ENCODE measurements at places on chromosomes 4 and X.
A peak's percentile ranks its signal among the peaks of the same experiment; 100 is the strongest.

DNA sequence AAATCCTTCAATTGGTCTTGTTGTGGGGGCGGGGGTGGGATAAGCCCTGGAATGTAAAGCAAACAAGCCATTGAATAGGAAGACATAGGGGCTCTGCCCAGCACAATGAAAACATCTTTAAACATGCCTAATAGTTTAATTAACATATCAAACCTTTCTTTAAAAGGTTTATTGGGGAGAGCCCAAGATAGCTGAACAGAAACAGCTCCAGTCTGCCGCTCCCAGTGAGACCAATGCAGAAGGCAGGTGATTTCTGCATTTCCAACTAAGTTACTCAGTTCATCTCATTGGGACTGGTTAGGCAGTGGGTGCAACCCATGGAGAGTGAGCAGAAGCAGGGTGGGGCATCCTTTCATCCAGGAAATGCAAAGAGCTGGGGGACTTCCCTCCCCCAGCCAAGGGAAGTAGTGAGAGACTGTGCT, 327.2 kb upstream of the CNKSR2 start:
- DNase-seq = no peak

DNA sequence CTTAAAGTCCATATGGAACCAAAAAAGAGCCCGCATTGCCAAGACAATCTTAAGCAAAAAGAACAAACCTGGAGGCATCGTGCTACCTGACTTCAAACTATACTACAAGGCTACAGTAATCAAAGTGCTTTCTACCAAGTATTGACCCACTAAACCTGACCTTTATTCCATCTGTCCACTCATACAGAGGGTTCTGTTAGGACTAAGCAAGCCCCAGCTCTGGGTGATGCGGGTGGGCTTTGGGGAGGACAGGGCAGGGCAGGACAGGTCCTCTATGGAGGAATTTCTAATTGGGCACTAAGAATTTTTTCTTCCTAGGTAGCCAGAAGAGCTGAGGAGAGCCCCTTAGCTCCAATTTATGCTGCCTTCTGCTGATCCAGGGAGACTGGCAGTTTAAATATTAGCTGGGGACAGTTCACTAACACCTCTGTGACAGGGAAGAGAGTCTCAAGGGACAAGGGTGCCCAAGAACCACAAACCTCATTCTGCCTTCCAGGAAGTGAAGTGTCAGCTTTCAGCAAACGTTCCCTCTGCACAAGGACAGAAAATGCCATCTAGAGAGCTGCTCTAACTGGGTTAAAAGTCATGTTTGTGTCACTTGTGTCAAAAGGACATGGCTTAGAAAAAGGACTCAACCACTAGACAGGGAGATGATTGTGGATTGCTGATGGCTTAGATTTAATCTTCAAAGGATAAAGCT, 143.2 kb downstream of the KIT start:
- DNase-seq = no peak

- no peak for DNase-seq
These were observed 64.2 kb downstream of the IRF2 start for GRCh38 chr4:184409911-184410692.

- DNase-seq = no peak
These were observed 253.6 kb downstream of the CBLL2 start for GRCh38 chrX:22526339-22526738.

DNA sequence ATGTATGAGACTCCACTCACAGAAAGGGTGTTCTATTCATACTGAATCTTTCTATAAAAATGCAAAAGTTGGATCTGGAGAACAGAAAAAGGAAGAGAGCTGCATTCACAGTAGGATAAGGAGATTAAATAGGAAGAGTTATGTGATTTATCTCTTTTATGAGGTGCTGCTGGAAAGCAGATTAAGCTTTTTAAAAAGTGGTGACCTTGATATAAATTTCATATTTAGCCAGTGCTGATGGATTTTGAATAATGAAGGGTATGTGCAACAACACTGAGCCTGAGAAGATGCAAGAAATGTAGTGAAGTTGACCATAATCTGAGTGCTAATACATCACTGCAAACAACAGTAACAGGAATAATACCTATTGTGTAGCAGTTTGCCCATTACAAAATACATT, 795.6 kb downstream of the IL1RAPL1 start:
- DNase-seq = no peak

- DNase-seq = no peak
These were observed 111.4 kb downstream of the NYX start for GRCh38 chrX:41558531-41558930.

DNA sequence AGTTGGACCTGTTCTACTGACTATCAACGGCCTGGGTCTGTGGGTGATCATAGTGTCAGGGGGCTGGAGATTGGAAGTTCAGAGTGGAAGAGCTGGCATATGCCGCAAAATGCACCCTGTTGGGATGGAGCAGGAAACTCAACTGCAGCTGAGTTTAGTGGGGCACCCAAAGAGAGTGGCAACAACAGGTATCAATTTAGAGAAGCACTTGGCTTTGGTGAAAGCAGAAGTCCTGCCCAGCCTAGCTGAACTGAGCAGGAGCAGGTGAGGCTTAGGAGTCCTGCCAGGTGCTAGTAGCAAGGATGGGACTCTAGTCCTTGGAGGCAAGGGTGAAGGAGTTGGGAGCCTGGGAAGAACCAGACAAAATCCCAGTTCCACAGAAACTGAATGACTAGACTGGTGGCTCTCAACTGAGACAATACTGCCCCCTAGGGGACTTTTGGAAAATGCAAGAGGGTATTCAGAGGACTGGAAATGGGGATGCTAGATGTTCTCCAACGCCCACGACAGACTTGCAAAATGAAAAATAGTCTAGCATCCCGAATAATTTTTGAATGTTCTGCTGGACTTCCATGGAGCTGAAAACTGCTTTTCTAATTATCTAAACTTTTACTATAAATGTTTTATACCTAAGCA, 49.4 kb downstream of the RTL9 start:
- DNase-seq = peak; percentile 14

DNA sequence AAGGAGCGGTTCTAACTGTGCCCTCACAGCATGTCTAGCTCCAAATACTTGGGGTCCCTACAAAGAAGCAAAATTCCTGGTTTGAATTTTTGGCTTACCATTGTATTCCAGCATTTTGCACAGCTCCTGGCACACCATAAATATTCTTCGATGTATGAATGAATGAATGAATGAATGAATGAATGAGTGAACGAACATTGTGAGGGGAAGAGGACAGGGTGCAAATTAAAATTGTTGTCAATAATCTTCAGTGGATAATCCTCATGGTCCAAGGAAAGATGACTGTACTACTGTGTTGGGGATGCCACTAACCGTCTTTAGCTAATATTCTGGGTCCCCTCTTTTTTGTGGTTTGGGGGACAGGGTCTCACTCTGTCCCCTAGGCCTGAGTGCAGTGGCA, 110.9 kb upstream of the MAP3K15 start:
- no peak for DNase-seq

DNA sequence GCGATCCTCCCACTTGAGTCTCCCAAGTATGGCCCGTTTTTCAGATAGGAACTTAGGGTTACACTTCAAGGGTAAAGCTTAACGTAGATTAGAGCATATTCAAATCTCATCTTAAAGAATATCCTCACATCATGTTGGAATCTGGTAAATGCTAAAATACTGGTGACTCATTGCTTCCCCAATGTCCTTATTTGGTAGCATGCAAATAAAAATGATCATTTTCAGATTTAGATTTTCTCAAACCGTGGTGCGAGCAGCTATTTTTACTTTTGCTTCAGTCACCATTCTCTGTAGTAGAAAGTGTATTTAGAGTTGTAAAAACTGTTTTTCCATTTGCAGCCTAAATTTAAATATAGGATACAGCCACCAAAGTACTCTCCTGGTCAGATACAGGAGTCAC, 101.5 kb upstream of the MAML3 start:
- no peak for DNase-seq

- no peak for DNase-seq
These were observed 335.0 kb upstream of the SFRP2 start for GRCh38 chr4:154123897-154124296.

DNA sequence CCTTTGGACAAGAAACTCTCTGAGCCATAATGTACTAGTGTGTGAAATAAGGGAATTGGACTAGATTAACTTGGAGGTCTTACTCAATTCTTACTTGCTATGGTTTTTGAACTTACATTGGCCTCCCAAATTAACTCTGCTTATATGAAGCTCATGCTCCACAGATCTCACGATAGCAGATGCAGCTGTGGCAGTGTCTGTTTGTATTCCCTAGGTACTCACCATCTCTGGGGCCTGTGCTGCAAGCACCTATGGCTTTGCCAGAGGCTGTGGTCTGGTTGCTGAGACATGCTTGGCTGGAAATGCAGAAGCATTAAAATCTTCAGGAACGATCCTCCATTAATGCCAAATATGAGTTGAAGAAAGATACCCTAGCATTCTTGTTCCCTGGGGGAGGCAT, 112.8 kb downstream of the MSL3 start:
- no peak for DNase-seq

GRCh38 chrX:44698357-44698756, 145.5 kb upstream of the DUSP21 start:
- no peak for DNase-seq

DNA sequence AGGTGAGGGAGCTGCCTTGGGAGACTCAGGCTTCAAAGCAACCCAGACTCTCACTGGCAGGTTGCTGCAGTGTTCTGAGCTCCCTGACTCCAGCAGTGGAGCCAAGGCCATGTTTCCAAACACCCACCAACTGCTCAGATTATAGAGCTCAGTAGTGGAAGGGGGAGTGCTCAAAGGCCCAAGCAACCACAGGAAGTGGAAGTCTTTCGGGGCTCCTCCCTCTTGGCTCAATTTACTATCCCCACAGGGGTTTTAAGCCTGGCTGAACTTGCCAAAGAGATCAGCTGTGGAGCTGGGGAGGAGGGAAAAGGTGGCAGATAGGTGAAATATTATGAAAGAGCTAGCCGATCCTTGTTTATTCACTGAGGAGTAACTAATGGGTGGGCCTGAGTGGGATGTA, 82.5 kb downstream of the HPRT1 start:
- DNase-seq = no peak

- DNase-seq = no peak
These were observed 159.9 kb upstream of the MAMLD1 start for GRCh38 chrX:150203248-150203645.

- DNase-seq = no peak
These were observed 25.5 kb upstream of the FAM120C start for GRCh38 chrX:54208531-54208930.

- DNase-seq = no peak
These were observed 243.1 kb upstream of the PSAPL1 start for GRCh38 chr4:7677799-7678301.

Data from stimulated activated CD8-positive, alpha-beta memory T cell treated with anti-CD3 and anti-CD28 coated beads, Interleukin-4, amount 100 ng/mL, for 1 hour (primary cell).